ENCODE measurements at places on chromosomes 4 and X. TPM values are rescaled to one million over a fixed set of nuclear protein-coding genes. Genes with fewer than 3 reads are reported as not detected.
A peak's percentile ranks its signal among the peaks of the same experiment; 100 is the strongest.

- no peak for DNase-seq
Observed at GRCh38 chrX:57951666-57952319, 41.5 kb upstream of the ZXDA start.

GRCh38 chr4:47122592-47123291 lies 91.4 kb downstream of the GABRB1 start:
- DNase-seq, result peak; percentile 21

DNA sequence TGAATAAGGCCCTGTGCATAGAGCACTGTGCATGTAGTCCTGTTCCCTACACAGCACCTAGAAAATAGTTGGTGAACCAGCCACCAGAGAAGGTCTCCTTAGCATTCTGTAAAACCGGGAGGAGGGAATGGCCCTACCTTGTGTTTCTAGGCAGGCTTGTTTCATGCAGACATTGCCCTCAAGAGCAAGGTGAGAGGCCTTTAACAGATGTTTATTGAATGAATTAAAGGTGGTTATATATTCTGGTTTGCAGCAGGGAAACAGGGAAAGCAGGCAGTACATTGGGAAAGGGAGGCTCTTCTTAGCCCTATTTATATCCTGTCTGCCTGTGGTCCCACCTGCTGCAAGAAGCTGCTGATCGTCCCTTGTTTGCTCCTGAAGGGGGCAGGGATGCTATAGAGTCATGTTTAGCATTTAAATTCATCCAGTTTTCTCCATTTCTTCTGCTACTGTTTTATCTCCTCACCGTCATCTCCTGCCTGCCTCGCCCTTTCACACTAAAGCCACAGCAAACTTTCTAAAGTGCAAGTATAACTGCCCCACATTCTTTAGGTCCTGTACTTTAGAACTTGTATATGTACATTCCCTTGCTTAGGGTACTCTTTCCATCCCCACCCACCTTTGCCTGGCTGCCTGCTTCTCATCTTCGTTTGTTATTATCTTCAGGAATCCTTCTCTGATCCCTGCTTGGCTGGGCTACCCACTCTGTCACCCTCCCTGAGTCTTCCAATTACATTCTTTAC lies 60.3 kb downstream of the EGF start:
- DNase-seq, result no peak

DNA sequence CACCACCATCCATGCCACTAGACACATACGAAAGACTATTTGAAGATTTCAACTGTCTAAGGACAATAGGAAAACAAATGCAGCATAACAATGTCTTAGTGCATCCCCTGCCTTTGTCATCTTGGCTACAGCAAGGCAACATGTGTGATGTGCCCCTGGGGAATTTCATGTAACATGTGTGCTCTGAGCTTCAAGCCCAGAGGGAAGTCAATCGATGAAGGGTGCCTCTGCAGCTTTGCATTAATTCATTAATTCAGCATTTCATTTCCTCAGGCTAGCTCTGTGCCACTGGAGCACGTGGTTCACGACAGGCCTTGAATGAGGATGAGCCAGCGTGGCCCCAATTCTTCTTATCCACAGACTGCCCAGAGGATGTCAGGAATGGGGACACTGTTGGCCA lies 253.9 kb upstream of the GPC4 start:
- DNase-seq, result no peak

DNA sequence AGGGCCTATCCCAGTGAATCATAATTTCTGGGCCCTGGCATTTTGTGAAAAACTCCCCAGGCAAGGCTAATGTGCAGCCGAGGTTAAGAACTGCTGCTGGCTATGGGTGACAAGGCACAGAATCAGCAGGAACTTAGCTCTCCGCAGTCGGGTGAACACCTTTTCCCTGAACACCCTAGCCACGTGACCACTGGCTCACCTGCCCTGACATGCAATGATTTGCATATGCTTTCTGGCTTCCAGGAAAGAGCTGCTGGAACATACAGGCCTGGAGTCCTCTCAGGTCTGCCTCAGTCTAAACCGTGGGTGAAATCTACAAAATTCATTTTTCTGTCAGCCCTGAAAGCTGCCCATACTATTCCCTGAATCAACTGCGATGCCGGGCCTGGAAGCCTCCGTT lies 56.6 kb downstream of the ZNF827 start:
- no peak for DNase-seq

GRCh38 chr4:1208266-1208961 lies 36.0 kb upstream of the SPON2 start:
- no peak for DNase-seq

DNA sequence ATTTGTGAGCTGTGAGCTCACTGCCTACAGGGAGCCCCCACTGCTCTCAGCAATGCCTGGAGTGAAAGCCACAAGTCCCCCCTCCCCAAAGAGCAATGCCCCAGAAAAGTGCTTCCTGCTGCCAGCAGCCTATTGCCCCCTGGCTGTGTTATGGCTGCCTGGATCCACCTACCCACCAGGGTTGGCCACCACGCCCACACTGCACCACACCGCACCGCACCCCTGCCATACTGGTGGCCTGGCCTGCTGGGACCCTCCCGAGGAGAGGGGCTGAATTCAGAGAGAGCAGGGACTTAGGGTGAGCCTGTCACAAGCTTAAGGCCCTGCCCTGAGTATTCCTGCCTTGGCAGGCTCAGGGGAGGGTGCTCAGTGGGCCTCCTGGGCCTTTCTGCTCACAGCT lies 4.3 kb downstream of the CFAP99 start:
- DNase-seq, result no peak

DNA sequence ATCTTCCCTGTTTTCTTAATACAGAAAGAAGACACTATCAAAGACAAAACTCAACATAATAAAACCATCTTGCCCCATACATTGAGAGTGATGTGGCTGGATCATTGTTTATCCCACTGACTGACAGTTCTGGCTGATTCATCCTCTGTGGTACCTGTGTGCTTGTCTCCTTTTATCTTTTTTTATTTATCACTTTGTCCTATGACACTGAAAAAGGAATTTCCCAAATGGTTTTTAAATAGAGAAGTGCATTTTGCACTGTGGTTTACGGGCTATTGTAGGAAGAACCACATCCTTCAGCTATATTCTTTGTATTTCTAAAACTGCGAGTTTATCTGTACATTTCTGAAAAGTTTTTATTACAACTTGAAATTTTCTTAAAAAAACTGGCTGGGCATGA lies 15.0 kb downstream of the TTC29 start:
- no peak for DNase-seq

DNA sequence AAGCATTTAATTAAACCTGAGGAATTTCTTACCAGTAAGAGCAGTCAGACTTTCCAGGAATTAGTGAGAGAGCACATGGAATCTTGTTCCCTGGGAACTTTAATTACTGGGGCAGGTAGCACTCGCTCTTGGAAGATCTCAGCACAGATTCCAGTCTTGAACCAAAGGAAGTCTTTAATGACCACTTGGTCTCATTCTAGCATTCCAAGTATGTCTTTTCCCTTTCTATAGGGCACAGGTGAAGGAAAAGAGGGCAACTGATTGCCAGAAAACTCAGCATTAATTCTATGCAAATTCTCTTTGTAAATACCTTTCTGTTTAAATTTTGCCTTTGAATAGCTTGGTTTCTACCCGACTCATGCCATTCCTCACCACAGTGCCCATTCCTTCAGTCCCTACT lies 236.6 kb downstream of the LDB2 start:
- DNase-seq, result no peak

GRCh38 chr4:112944006-112944405 lies 105.4 kb upstream of the ANK2 start:
- no peak for DNase-seq

- no peak for DNase-seq
Observed at GRCh38 chr4:15563871-15564270, 91.3 kb downstream of the FBXL5 start.

DNA sequence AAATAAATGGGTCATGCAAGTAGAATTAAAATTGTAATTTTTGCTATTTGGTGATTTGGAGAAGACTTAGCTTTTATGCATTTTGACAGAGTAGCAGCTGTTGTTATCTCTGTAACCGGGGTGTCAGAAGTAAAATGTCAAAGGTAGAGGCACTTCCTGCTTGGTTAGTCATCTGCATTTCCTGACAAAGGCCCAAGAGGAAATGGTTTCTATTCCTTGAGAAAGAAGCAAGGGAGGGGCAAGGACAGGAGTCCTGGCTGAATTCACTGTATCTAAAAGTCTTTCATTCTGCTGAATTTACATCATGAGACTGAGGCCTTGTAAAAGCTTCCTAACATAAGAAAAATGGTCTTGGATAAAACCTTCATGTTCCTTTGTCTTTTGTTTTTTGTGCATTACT lies 550.9 kb upstream of the BOD1L1 start:
- DNase-seq, result peak; percentile 61

DNA sequence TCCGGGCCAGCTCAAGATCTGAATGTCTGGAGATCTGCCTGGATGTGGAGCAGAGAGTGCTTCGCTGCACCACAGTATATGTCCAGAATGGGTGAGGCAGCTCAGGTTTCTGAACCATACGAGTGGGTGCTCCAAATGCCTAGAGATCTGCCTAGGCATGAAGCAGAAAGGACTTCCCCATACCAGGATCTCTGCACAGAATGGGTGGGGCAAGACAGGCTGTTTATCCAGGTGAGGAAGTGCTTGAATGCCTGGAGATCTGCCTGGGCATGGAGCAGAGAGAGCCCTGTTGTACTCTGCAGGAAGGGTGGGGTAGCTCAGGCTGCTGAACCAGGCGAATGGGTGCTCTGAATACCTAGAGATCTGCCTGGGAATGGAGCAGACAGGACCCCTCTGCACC lies 45.4 kb upstream of the MAGEC2 start:
- no peak for DNase-seq

GRCh38 chr4:123555807-123556273 lies 159.2 kb downstream of the SPRY1 start:
- no peak for DNase-seq

DNA sequence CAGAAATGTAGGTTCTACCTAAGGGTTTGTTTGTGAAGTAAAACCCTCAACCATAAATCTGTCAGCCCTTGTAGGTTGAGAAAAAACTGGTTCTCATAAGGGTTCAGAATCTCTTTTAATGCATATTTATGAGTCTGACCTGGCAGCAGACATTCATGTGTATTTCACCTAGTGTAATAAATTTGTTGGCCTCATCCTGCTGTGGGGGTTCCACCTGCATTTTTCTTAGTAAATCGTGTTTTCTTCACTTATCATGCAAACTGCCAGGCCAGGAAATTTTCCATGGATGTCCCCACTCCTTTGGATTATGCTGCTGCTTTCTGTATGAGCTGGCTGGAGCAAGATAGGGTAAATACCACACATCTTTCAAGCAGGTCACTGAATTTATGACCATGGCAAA lies 42.4 kb downstream of the KLHL13 start:
- DNase-seq, result no peak

DNA sequence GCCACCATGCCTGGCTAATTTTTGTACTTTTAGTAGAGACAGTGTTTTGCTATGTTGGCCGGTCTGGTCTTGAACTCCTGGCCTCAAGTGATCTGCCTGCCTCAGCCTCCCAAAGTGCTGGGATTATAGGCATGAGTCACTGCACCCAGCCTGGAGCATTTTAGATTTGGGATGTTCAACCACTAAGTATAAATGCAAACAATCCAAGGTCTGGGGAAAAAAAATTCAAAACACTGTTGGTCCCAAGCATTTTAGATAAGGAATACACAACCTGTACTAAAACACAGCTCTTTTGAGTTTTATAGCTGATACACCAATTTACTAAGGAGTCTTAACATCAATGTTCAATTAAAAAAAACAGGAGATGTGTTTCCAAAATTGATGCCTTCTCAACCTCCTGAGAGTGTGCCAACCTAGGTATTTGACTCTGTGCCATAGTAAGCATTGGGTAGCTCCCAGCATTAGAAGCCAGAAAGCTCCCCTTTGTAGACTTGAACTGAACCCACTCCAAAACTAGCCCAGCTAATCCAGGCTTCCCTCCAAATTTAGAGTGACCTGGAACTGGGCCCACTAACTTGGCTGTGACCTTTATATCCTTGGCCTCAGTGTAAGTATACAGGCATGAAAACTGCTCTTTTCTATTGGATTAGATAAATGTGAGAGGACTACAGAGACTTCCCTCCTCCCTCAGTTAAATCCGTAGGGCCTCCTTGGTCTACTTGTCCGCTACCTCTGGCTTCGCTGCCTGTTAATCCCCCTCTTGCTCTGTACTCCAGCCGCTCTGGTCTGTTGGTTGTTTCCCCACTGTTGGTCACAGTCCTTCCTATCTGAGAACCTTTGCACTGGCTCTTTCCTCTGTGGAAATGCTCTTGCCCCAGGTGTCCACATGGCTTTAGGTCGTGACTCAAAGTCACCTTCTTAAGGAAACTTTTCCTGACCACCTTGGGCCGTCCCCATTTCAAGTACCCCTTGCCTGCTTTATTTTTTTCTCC lies 77.6 kb downstream of the CCKAR start:
- DNase-seq, result no peak

GRCh38 chr4:102574317-102574716 lies 73.2 kb downstream of the NFKB1 start:
- DNase-seq, result no peak

- DNase-seq, result no peak
Observed at GRCh38 chr4:184466634-184467033, 7.7 kb downstream of the IRF2 start.

GRCh38 chrX:120781403-120781802 lies 94.3 kb downstream of the CT47B1 start:
- no peak for DNase-seq

DNA sequence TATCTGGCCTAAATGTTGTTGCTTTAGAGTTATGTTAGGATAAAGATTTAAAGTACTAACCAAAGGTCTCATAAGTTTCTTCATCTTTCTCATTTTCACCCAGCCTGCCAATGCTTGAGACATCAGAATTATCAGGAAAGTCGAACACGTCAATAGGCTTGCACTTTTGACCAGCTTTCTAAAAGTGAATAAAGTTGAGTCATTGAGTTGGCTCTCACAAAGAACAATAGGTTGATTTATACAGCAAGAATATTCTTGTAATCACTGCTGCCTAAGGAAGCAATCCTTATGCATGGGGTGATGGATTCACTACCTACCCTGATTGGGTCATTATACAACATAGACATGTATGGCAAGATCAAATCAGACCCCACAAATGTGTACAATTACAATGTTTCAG lies 5.0 kb downstream of the CENPU start:
- DNase-seq, result no peak

DNA sequence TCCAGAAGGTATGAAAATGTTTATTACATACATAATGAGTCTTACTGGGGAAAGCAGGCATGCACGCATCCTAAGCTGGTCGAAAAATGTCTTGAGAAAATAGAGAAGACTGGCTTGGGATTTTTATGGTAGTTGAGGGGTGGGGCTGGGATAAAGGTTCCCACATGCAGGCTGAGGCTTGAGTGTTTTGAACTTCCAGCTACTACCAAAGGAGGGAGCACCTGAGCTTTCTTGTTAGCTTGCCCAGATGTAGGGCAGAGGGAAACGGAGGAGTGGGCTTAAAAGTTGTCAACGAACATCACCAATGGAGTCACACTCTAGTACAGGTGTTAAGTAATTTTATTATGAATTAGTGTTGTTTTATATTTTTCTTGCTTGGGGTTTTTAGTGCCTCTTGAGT lies 39.6 kb upstream of the SRPX start:
- DNase-seq, result no peak

GRCh38 chr4:75142850-75143249 lies 209.9 kb downstream of the PARM1 start:
- DNase-seq, result no peak

- no peak for DNase-seq
Observed at GRCh38 chrX:118723376-118723775, 4.0 kb upstream of the IL13RA1 start.

PCSK1N gene
- total RNA-seq, result not detected

MAGED4B gene
- total RNA-seq, result not detected

OPHN1 gene
- total RNA-seq, result 0.03 TPM

XK gene
- total RNA-seq, result not detected

FAM184B gene
- not detected for total RNA-seq

All from GM12878 (cell line).